ENCODE measurements at places on chromosomes 3 and 15.

- DNase-seq, result peak; percentile 52
Observed at GRCh38 chr15:79170256-79170664, 79.7 kb upstream of the RASGRF1 start.

DNA sequence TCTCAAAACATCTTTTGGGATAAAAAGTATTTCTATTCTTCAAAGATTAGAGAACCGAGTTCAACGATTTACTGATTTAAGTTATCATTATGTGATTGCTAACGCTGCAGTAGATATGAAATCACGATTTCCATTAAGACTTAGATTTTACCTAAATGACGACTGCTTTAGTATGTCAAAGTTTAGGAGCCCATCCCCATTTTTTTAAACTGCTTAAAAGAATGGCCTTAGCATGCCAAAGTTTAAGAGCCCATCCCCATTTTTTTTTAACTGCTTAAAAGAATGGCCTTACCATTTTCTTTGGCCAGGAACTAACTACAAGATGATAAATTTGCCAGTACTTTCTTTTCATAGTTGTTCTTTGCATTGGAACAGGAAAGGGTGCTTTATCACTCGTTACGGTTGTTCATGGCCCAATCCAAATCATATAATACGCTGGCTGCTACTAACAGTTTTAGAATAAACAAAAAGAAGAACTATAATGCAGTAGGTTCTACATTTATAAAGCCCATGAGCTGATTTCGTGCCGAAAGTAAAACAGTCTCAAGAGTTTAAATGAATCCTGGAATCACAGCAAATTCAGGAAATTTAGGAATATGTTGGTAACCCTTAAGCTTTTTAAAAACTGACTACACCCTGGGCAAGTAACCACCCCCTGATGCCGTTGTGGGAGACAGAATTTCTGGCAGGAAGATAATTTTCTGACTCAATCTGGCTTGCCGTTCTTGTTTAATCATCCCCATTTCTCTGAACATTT is 869 bp upstream of the TSC22D2 start:
- no peak for DNase-seq

- peak; percentile 85 for DNase-seq
Observed at GRCh38 chr3:16849229-16849628, 35.5 kb upstream of the PLCL2 start.

- DNase-seq, result peak; percentile 61
Observed at GRCh38 chr3:49132437-49133225, at the start of gene LAMB2. Gene LAMB2 (minus strand): TSS chr3:49133050. CDS start chr3:49132867, 183 bp downstream.

DNA sequence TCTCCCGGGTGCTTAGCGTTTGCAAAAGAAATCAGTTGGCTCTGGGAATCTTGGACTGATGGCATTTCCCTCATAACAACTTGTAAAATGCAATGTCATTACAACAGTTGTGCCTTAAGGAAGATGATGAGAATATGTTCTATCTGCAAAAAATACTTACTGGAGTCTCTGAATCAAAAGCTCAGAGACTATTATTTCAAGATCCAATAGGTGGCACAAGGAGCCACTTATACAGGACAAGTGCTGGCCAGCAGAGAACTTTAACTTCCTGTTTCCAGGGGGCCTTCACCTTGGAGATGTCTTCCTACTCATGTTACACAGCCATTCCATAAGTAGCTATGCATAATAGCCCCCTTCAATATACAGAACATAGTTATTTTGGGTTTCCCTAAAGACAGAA is 8.9 kb upstream of the RPS27L start:
- DNase-seq, result peak; percentile 81

GRCh38 chr3:160567774-160568173 is 2.4 kb upstream of the KPNA4 start:
- DNase-seq, result no peak

- DNase-seq, result no peak
Observed at GRCh38 chr15:98289747-98290146, 329.2 kb downstream of the ARRDC4 start.

- DNase-seq, result no peak
Observed at GRCh38 chr15:53831907-53832770, 72.7 kb upstream of the WDR72 start.

DNA sequence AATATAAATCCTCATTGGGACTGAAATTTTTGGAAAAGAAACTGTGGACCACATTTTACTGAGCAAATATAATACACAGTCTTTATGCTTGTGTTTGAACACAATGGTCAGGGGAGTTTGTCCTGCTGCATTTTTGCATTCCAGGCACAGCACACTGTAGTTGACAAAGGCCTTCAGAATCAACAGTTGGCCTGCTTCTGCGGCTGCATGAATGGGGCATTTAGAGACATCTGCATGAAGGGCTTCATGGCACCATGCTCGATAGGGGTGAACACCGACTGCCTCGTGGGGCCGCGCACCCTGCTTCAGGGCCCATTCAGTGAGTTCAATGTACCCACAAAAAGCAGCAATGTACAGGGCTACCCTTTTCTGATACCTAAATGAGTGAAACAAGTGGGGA is 15.4 kb upstream of the COMMD2 start:
- no peak for DNase-seq

- DNase-seq, result peak; percentile 57
Observed at GRCh38 chr3:122245513-122246174, 62.2 kb downstream of the CASR start.

- DNase-seq, result no peak
Observed at GRCh38 chr3:185857208-185857607, 32.4 kb upstream of the IGF2BP2 start.

DNA sequence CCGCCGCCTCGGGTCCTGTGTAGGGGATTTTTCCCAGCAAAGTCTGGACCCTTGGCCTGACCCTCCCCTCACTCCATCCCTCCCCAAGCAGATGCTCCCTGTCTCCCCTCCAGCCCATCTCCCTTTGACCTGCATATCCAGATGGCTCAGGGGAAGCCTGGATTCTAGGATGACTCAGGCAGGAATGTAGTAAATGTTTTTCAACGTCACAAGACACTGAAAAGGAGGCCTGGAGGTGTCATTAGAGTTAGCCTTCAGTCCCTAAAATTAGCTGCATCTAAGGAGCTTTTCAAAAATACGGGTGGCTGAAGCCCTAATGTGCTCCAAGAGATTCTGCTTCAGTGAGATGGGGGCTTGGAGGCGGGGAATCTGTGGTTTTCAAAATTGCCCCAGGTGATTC is 7.2 kb downstream of the ACAN start:
- DNase-seq, result no peak

DNA sequence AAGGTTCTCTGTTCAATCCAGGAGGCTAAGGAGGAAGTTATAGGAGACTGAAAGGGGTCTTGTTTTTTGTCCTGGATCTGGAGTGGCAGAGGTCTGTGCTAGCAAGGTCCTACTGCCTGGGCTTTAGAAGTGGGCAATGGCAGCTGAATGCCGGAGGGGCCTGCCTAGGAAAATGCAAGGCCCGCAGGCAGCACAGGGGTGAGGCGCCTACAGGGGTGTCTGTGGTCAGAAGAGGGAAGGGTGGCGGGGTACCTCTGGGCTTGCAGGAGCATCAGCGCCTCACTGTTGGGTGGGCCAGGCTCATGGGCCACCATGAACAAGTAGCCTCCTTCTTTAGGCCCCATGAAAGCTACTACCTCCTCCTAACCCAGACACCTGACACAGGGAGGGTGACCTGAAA is 175.4 kb downstream of the PEX5L start:
- no peak for DNase-seq

GRCh38 chr3:38603731-38604131 is 45.8 kb downstream of the SCN5A start:
- no peak for DNase-seq

DNA sequence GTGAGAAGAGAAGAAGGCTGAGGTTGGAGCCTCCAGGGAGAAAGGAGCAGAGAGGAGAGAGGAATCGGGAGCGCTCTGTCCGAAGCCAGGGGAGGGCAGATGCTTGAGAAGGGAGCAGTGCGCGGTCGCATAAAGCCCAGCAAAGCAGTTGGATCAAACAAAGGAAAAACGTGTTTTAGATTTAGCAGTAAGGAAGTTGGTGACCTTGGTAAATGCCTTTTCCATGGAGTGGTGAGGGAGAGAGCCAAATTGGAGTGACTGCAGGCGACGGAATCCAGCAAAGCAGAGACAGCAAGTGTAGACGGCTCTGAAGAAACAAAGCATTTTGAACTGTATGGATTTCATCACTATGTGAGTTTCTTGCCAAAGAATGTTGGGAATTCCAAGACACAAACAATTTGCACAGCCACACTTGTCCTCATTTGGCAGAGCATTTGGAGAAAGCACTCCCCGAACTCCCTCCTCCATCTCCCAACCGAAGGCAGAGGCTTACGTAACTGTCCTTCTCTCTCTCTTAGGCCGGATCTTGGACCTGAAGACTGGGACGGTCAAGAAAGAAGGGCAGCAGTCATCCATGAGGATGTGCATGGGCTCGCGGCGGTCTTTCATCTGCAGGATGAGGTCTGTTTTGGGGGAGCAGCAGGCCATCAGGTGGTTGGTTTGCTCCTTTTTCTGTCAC is 103.6 kb downstream of the ARNT2 start:
- DNase-seq, result no peak

DNA sequence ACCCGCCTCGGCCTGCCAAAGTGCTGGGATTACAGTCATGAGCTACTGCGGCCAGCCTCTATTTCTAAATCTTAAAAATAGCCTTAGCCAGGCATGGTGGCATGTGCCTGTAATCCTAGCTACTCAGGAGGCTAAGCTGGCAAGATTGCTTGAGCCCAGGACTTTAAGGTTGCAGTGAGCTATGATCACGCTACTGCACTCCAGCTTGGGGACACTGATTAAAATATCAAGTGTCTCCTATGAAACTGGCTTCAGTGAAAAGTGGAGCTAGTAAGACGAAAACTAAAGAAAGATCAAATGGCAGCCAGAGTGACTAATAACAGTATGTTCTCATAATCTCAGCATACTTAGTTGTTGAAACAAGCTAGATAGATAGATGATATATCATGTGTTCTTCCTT is 112.5 kb downstream of the STT3B start:
- DNase-seq, result no peak

DNA sequence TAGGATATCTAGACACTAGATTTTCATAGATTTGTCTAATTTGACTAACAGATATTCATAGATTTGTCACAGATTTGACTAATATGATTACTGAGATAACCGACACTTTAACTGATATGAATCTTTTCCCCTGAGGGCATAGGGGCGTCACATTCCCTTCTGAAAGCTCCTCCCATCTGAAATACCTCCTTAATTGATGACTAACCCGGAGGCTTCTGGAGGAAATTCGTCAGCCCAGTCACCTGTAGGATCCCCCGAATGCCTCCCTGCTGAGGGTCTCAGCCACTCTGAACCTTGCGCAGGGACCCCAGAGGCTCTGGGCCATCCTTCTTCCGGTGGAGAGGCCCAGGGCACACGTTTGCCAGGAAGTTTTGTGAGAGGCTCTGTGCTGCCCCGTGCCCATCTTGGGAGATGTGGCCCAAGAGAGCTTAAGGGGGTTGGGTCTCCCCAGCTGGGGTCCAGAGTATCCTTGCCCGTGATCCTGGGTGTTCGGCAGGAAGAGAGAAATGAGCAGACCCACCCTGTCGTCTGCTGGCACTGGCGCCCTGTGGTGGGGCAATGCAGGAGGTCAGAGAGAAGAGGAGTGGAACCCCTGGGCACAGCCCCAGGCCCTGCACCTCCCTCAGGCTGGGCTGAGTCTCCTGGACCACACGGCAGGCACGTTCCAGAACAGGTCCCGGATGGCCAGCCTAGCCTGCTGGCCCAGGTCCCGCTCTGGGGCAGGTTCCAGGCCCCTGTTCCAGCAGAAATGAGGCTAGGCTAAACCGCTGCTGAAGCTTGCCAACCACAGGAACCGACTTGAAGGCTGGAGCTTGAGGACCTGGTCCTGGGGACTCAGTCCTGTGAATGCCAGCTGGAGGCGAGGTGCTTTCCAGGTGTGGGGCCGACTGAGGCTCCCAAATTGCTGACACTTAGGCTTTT is 1.7 kb downstream of the PLA2G4D start:
- no peak for DNase-seq

GRCh38 chr3:10547841-10548783 is 42.7 kb upstream of the ATP2B2 start:
- peak; percentile 79 for DNase-seq

- DNase-seq, result no peak
Observed at GRCh38 chr15:73826711-73827251, 46.6 kb upstream of the TBC1D21 start.

DNA sequence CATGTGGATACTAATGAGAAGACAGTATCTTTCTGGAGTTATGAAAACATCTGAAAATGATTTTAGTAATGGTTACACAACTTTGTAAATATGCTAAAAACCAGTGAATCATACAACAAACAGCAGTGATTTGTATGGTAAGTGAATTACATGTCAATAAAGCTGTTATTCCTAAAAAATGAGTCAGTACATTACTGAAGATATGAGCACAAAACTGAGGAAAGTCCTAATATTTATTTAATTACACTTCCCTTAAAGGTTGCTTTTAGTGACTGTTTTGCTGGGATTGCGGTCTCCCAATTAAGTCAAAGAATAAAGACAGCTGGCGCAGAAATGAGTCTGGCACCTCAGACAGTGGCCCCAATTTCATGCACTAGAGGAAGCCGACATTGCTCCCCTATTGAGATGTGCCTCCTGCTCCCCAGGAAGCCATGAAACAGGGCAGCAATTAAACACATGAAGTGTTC is 50.9 kb upstream of the FSIP1 start:
- no peak for DNase-seq

DNA sequence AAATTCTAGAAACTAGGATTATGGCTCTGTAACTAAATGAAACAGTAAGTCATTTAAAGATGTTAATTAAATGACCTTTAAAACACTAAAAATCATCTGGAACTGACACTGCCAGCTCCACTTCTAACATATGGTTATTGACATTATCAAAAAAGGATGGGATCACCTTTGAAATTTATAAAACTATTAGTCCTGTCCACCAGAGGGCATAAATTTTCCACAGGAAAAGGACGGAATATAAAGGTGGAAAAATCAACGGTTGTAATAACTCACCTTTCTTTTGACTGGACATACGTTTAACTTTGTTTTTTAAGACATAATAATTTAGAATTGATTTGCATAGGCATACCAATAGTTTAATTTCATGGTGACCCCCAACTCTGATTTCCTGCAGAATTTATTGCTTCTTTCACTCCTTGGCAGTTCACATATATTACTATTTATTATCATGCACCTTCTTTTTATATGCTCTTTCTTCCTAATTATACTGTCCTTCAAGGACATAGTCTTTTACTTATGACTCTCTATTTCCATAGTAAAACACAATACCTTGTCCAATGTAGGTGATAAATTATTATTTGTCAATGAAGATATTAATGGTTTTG is 345.7 kb downstream of the CADM2 start:
- DNase-seq, result no peak

- DNase-seq, result no peak
Observed at GRCh38 chr15:47997195-47998080, 123.4 kb upstream of the SLC24A5 start.
